ENCODE measurements at places on chromosomes 7 and 10.

- no peak for DNase-seq
These were observed 222.4 kb upstream of the PFKP start for GRCh38 chr10:2844925-2845324.

DNA sequence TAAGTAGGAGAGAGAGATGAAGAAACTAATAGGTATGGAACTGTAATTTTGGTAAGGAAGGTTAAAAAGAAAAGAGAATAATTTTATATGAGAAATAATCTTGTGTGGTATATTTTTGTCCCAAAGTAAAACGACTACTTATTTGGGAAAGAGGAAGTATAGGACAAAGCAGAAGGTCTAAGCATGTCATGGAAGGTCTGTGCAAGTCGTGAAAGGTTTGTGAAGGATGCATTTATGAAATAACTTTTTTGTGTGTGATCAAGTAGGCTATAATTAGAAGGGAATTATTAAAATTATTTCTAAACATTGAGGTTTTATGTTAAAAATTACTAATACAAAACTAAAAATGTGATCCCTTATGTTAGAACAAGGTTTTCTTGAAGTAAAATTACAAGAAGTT, 63.3 kb downstream of the ZNF783 start:
- DNase-seq: no peak

- no peak for DNase-seq
These were observed 46.9 kb downstream of the MINDY3 start for GRCh38 chr10:15813415-15813814.

DNA sequence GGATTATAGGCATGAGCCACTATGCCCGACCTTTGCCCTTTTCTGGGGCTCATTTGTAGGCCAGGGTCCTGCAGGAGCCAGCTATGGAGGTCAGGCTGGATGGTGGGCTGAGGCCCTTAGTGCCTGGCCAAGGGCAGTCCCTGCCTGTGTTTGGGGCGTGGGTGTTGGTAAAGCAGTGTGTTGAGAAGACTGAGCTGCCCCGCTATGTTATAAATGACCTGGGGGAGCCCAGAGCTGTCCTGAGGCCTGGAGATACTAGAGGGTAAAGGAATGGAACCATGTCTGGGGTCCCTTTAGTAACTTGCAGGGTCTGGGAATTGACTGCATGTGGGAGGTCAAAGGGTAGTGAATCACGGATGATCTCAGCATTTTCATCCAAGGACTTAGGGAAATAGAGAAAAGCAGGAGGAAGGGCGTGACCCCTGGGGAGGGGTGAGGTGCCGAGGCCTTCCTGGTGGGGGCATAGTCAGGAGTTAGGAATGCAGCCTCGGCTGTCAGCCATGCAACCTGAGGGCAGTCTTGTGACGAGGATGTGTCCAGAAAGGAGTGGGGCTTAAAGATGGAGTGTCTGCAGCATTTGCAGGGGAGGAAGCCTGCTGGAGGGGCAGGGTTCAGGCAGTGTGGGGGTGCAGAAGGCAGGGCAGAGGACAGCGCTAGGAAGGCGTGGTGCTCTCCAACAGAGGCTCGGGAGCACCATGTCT, 31.5 kb downstream of the TMEM248 start:
- DNase-seq: no peak

DNA sequence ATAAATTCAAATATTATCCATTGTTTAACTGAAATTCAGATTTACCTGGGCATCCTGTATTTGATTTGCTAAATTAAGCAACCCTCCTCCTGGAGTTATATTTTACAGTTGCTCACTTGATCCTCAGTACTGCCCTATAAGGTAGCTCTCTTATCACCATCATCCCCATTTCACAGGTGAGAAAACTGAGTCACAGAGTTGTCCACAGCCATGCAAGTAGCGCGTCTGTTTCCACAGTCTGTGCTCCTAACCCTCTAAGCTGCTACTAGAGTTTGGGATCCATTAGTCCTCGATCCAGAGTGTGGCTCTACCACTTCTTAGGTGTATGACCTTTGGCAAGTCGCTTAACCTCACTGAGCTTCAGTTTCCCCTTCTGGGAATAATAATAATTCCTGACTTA, 34.9 kb upstream of the KDM7A start:
- no peak for DNase-seq

- no peak for DNase-seq
These were observed 59.7 kb downstream of the CXCL12 start for GRCh38 chr10:44325157-44325556.

DNA sequence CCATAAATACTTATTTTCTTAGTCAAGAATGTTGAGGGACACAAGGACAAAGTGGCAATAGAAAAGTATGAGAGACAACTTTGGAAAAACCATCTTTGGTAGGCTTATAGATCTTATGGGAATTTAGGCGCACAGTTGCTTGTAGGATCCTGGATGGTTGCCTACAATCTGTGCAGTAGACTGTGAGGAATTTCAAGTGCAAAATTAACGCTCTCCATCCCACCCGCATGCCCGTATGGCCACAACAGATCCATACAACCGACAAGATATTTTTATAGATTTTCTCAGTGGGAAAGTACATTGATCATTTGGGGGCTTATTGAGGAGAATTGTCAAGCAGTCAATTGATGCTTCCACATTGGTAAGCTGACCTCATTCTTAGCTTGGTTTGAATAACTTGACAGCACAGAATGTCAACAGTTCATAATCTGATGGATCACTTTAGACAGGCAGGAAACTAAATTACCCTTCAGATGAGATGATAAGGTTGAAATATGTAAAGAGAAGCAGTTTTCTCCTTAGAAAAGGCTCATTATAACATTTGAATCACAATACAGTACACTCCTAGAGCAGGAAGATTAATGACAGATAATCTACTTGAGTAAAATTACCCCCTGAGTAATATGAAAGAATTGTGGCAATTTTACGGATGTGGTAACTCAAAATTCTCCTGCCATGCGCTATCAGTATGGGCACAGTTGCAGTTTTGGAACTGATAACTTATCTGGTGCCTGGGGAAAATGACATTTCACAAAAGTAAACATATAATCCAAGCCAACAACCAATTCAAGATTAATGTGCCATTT, 479.7 kb downstream of the KIF20B start:
- DNase-seq: no peak

GRCh38 chr7:93148144-93148543, at the start of gene SAMD9L:
Gene SAMD9L (minus strand): TSS chr7:93148385. CDS start chr7:93135971, 12,414 bp downstream.
- DNase-seq: no peak

GRCh38 chr10:18767981-18768380, 108.8 kb downstream of the ARL5B start:
- no peak for DNase-seq
